ENCODE measurements at places on chromosomes 11 and 22.

- no peak for DNase-seq
Observed at GRCh38 chr11:8683115-8683807, 669 bp downstream of the RPL27A start.

- DNase-seq, result no peak
Observed at GRCh38 chr22:18056807-18057474, 20.8 kb upstream of the PEX26 start.

- DNase-seq, result no peak
Observed at GRCh38 chr22:42873356-42873755, 16.3 kb upstream of the ARFGAP3 start.

GRCh38 chr22:34414467-34415440, 494.5 kb upstream of the LARGE1 start:
- DNase-seq, result peak; percentile 13

- no peak for DNase-seq
Observed at GRCh38 chr11:64252003-64252872, 908 bp downstream of the PLCB3 start.

GRCh38 chr22:31695423-31695822, 33.4 kb upstream of the PISD start:
- no peak for DNase-seq

DNA sequence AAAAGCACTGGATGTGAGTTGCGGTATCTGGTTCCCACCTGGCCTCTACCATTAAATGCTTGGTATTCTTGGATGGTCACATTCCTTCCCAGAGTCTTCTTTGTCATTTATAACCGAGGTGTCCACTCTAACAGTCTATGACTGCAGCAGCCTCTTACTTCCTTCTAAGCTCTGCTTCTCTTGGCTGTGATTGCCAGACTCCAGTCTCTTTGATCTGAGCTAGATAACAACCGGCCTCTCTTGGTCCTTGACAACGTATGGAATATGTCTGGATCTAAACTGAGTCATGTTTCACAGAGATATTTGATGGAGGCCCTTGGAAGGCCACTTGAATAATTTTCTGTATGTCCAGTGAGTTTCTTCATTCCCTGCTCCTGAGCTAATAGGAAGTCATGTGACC, 141.6 kb upstream of the TENM4 start:
- DNase-seq, result no peak

Measured in stimulated activated CD4-positive, alpha-beta T cell treated with anti-CD3 and anti-CD28 coated beads, Interleukin-2, amount 100 ng/mL, for 48 hours (primary cell).